ENCODE measurements at places on chromosomes 1 and 21. TPM values are rescaled to one million over a fixed set of nuclear protein-coding genes. Genes with fewer than 3 reads are reported as not detected.

The MPL gene
- not detected for polyA plus RNA-seq

DNA sequence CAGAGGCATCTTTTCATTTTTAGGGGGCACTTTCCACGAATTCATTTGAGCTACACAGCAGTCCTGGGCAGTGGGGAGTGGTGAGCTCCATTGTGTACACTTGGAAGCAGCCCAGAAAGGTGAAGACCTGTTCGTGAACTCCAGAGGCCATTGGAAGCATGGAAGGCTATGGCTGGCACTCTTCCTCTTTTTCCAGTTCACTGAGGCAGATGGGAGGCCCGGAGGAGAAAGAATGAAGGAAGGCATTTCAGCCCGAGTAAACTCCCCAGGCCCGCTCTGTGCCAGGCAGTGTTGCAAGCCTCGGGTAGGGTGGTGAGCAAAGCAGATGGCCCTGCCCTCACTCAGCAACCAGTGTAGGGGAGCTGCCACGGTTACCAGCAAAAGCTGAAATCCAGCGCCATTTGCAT lies 673 bp upstream of the DHCR24 start:
- no peaks in the 10 kb centered on the region for H3K27me3 ChIP-seq
- no peaks in the 10 kb centered on the region for H3K36me3 ChIP-seq
- H3K4me1 ChIP-seq, result peaks cover 41% of the 10 kb centered on the region
- no peak for DNase-seq
- H3K27ac ChIP-seq, result peak overlapping the region; percentile 49
- H3K4me3 ChIP-seq, result peak overlapping the region; percentile 96

- H3K4me3 ChIP-seq, result no peak overlapping the region
- no peaks in the 10 kb centered on the region for H3K36me3 ChIP-seq
- no peaks in the 10 kb centered on the region for H3K4me1 ChIP-seq
- no peak overlapping the region for H3K27ac ChIP-seq
- no peak for DNase-seq
Measured at GRCh38 chr1:3672971-3673361, 20.6 kb downstream of the TP73 start.

DNA sequence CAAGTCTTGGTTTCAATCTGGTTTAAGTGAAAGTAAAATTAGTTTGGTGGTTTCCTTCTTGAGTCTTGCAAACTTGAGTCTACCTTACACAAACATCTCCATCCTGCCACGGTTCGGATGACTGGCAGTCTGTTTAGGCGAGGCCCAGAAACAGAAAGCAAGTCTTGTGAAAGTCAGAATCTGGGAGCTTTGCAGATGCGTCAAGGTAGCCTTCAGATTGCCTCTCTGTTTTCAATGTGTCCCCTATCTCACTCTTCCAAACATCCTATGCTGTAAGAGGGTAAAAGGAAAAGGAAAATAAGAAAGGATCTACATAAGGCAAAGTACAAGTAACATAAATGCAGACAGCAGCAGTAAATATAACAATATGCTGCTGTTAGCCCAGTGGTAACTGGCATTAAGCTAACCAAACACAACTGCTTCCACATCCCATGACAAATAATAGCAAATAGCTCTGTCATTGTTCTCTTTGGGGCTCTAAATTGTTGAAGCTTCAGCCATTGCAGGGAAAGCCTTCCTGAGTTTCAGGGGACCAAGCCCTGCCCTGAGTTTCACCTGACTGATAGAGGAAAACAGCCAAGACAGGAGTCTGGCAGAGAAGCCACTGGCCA lies 26.2 kb upstream of the C1orf105 start:
- peak overlapping the region; percentile 67 for H3K4me3 ChIP-seq
- peaks cover 34% of the 10 kb centered on the region for H3K4me1 ChIP-seq
- H3K27me3 ChIP-seq, result peaks cover 4% of the 10 kb centered on the region
- no peaks in the 10 kb centered on the region for H3K36me3 ChIP-seq
- peak; percentile 64 for DNase-seq

The KRTAP12-2 gene
- polyA plus RNA-seq, result not detected

The LRRC8D gene
- 40.1 TPM for polyA plus RNA-seq

DNA sequence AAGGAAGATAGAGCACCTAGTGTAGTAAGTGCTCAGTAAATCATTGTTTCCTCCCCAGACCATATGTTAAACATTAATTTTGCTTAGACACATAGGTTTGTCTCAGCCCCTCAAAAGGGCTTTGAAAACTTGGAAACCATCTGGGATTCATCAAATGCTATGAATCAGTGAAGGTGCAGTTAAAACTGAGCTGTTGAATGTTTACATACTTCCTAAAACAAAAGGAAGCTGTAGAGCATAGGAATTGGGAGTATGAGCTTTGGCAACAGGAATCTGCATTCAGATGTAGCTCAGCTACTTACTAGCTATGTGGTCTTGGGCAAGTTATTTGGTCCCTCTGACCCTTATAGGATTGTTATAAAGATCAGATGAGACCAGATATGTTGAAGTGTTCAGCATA lies 18.7 kb upstream of the PODN start:
- peaks cover 21% of the 10 kb centered on the region for H3K36me3 ChIP-seq
- H3K27ac ChIP-seq, result peak overlapping the region; percentile 24
- no peak for DNase-seq
- no peak overlapping the region for H3K4me3 ChIP-seq

DNA sequence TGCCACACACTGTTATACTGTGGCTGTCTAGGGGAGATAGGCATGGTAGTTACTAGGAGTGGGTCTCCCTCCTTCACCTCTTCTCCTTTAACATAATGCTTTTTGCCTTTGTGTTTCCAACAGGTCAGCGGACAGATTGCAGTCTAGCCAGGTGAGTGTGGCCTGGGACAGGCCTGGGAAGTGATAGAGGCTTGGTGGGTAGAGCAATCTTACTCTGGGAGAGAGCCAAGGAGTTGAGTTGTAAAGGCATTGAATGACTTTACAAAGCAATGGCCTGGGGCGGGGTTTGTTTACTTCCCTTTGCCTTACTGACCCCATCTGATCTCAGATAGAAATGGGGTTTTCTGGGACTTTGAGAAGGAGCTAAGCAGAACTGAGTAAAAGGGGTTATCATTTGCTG lies 51.0 kb upstream of the IKBKE start:
- DNase-seq, result no peak
- no peaks in the 10 kb centered on the region for H3K4me1 ChIP-seq
- H3K27me3 ChIP-seq, result no peaks in the 10 kb centered on the region
- H3K36me3 ChIP-seq, result peaks cover 40% of the 10 kb centered on the region
- H3K4me3 ChIP-seq, result no peak overlapping the region

DNA sequence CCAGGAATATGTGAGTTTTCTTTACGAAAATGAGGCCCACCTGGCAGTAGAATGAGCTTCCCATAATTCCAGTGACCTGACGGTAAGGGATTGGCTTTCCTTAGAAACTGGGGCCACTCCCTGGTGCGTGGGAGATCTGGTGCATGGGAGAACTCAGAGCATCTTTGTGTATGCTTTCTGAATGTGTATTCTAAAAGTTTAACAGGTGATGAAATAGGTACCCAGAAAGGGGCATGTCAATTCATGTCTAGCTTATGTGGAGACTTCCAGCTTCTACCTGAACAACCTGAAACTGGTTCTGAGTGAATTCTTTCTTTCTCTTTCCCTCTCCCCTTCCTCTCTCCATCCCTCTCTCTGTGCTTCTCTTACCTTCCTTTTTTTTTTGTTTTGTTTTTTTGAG lies 15.2 kb upstream of the FCRLA start:
- H3K4me1 ChIP-seq, result no peaks in the 10 kb centered on the region
- peaks cover 10% of the 10 kb centered on the region for H3K27me3 ChIP-seq
- no peak overlapping the region for H3K4me3 ChIP-seq
- no peak overlapping the region for H3K27ac ChIP-seq

DNA sequence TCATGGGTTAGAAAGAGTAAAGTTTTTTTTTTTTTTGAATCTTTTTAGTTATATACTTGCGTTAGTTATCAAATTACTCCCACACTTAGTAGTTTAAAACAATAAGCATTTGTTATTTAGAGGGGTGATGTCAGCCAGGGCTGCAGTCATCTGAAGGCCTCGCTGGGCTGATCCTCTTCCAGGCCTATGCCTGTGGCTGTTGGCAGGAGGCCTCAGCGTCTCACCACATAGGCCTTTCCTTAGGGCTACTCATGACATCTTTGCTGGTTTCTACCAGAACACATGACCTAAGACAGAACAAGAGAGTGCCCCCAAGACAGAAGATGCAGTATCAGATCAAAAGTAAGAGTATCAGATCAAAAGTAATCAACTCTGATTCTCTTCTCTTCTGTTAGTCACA lies 167.4 kb downstream of the HHAT start:
- H3K36me3 ChIP-seq, result no peaks in the 10 kb centered on the region
- H3K4me3 ChIP-seq, result no peak overlapping the region
- DNase-seq, result no peak
- no peaks in the 10 kb centered on the region for H3K4me1 ChIP-seq
- no peak overlapping the region for H3K27ac ChIP-seq

DNA sequence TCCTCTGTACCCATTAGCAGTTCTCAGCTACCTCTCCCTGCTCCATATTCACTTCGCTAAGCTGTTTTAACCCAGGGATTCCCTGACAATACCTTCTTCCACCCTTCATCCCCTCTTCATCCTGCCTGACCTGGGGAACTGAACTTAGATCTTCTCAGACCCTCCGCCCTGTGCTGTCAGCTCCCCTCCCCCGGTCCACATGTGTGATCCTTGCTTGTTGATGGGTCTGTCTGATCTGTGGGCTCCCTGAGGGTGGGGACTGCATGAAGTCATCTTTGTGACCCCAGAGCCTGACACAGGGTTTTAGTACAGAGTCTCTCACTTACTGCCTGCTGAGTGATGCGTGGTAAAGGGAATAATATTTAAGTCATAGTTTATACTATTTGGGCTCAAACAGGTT lies 11.8 kb downstream of the CHAF1B start:
- H3K36me3 ChIP-seq, result peaks cover 10% of the 10 kb centered on the region
- no peak overlapping the region for H3K27ac ChIP-seq
- no peak for DNase-seq
- H3K4me1 ChIP-seq, result no peaks in the 10 kb centered on the region
- no peaks in the 10 kb centered on the region for H3K27me3 ChIP-seq

GRCh38 chr1:111179968-111180533 lies 20.4 kb downstream of the DENND2D start:
- peak overlapping the region; percentile 57 for H3K27ac ChIP-seq
- H3K4me3 ChIP-seq, result no peak overlapping the region
- no peaks in the 10 kb centered on the region for H3K27me3 ChIP-seq
- no peak for DNase-seq

The PPIAL4G gene
- 0.12 TPM for polyA plus RNA-seq

DNA sequence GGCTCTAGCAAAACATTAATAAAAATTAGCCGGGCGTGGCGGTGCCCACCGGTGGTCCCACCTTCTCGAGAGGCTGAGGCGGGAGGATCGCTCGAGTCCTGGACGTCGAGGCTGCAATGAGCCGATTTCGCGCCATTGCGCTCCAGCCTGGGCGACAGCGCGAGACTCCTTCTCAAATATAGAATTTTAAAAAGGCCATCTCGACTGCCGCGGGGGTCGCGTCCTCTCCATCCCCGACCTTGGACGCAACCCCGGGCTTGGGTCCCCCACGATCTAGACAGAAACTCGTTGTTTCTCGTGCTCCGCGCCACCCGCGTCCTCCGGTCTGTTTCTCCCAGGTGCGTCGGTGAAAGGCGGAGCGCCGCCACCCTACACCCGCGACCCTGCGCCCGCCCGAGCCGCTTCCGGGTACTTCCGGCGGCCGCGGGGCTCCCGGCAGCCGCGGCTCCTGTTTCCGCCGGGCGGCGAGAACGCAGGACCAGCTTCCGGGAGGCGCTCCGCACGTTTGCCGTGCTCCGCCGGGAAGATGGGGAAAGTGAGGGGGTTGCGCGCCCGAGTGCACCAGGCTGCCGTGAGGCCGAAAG lies at the start of gene SLX9:
Gene SLX9 (plus strand): TSS at position 498 of the 584 bp plus-strand sequence. CDS start 29 bp downstream, at position 527.
- DNase-seq, result peak; percentile 68
- no peaks in the 10 kb centered on the region for H3K36me3 ChIP-seq
- H3K27ac ChIP-seq, result peak within 1 kb of the TSS; percentile 74
- H3K4me3 ChIP-seq, result peak within 1 kb of the TSS; percentile 97
- peaks cover 40% of the 10 kb centered on the region for H3K4me1 ChIP-seq

The MAP3K21 gene
- 0.09 TPM for polyA plus RNA-seq

DNA sequence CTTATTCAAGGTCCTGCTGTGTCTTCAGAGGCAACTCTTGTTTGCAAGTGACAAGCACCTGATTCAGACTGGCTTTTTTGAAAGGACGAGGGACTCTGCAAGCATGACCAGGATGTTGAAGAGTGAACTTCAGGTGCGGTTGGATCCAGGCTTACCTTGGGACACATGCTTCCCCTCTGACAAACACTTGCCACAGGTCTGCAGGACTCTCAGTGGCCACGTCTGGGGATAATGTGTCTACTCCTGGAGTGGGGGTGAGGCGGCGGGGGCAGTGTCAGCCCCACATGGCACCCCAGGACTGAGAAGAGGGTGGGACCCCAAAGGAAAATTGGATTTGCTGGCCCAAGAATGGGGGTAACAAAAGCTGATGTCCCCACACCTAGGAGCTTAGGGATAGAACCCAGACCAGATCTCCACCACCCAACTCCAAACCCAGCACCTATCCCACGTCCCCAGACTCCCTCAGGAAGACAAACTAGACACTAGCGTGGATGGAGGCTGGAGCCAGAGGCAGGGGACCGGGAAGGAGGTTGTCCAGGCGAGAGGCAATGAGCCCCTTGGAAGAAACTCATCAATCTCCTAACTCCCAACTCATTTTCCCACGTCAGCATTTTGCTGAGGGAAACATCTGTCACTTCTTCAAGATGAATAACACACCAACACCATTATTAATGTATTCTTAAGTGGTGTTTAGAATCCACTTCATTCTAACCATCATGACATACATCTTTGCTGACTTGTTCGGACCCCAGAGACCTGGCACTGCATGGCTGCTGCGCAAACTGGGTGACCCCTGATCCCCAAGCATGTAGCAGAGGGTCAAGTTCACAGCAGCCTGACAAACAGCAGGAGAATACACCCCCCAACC lies 32.0 kb upstream of the LAPTM5 start:
- DNase-seq, result no peak
- H3K27me3 ChIP-seq, result peaks cover 4% of the 10 kb centered on the region
- no peak overlapping the region for H3K27ac ChIP-seq
- no peaks in the 10 kb centered on the region for H3K36me3 ChIP-seq

DNA sequence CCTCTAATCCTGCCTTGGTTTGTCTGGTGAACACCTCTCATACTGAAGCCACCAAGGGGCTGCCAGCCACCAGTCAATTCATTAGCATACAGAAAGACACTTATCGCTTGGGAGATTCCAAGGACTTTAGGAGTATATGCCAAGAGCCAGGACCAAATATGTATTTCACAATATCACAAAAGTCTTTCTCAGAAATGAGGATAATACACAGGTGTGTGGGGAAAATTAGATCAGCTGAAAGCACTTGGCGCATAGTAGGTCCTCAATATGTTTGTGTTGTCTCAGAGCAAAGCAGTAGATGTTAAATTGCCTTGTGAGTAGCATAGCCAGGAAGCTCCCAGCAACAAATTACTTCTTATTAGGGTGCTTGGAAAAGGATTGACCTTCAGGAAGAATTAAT lies 34.1 kb downstream of the KIRREL1 start:
- DNase-seq, result no peak
- H3K4me1 ChIP-seq, result no peaks in the 10 kb centered on the region
- peaks cover 9% of the 10 kb centered on the region for H3K27me3 ChIP-seq
- H3K4me3 ChIP-seq, result no peak overlapping the region
- H3K27ac ChIP-seq, result no peak overlapping the region

- peaks cover 9% of the 10 kb centered on the region for H3K36me3 ChIP-seq
- H3K4me3 ChIP-seq, result no peak overlapping the region
- H3K27me3 ChIP-seq, result peaks cover 2% of the 10 kb centered on the region
Measured at GRCh38 chr21:29549614-29550013, 250.9 kb downstream of the BACH1 start.

All from immature natural killer cell (primary cell).